ENCODE measurements at places on chromosomes 12 and 14. TPM values are rescaled to one million over a fixed set of nuclear protein-coding genes. Genes with fewer than 3 reads are reported as not detected.
A peak's percentile ranks its signal among the peaks of the same experiment; 100 is the strongest.

FBLN5 gene
- total RNA-seq: 11.7 TPM

GRCh38 chr12:57477710-57478681, 1.7 kb downstream of the ARHGAP9 start:
- H3K4me3 ChIP-seq: peak overlapping the region; percentile 95
- peaks cover 56% of the 10 kb centered on the region for H3K4me1 ChIP-seq
- peak overlapping the region; percentile 94 for H3K27ac ChIP-seq
- H3K36me3 ChIP-seq: peaks cover 20% of the 10 kb centered on the region

- no peak overlapping the region for H3K27ac ChIP-seq
- DNase-seq: no peak
- H3K27me3 ChIP-seq: no peaks in the 10 kb centered on the region
- no peak overlapping the region for H3K4me3 ChIP-seq
Observed at GRCh38 chr12:127340381-127340780, 926.6 kb upstream of the TMEM132C start.

- H3K4me1 ChIP-seq: peaks cover 56% of the 10 kb centered on the region
- peak; percentile 26 for DNase-seq
- no peak overlapping the region for H3K27ac ChIP-seq
- peaks cover 4% of the 10 kb centered on the region for H3K36me3 ChIP-seq
Observed at GRCh38 chr12:51970904-51971646, 19.6 kb downstream of the ACVR1B start.

GRCh38 chr12:6635856-6636531, at the start of gene LPAR5:
LPAR5 (minus strand) TSS chr12:6635959; CDS start chr12:6621248, 14,711 bp downstream.
- no peaks in the 10 kb centered on the region for H3K27me3 ChIP-seq
- DNase-seq: no peak
- H3K36me3 ChIP-seq: no peaks in the 10 kb centered on the region
- H3K27ac ChIP-seq: peak within 1 kb of the TSS; percentile 44

DNA sequence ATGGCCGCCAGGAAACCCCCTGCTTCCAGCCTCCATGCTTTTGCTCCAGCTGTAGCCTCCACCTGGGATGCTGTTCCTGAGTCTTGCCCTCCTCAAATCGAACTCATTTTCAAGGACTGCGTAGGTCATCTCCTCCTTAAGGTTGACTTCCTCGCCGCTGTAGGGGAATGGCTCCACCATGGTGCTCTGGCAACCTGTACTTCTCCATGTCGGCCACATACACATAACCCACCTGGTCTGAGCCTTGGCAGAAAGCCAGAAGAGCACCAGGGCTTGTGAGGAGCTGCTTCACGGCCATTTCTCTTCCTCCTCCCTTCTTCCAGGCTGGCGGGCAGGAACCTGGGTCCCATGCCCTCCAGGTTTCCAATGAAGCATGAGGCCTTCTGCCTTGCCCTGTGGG, 36.7 kb upstream of the BEGAIN start:
- DNase-seq: no peak
- no peaks in the 10 kb centered on the region for H3K36me3 ChIP-seq
- H3K27me3 ChIP-seq: no peaks in the 10 kb centered on the region
- no peaks in the 10 kb centered on the region for H3K4me1 ChIP-seq

Data from naive thymus-derived CD4-positive, alpha-beta T cell (primary cell).